ENCODE measurements at places on chromosomes 13 and 19. TPM values are rescaled to one million over a fixed set of nuclear protein-coding genes. Genes with fewer than 3 reads are reported as not detected.

DNA sequence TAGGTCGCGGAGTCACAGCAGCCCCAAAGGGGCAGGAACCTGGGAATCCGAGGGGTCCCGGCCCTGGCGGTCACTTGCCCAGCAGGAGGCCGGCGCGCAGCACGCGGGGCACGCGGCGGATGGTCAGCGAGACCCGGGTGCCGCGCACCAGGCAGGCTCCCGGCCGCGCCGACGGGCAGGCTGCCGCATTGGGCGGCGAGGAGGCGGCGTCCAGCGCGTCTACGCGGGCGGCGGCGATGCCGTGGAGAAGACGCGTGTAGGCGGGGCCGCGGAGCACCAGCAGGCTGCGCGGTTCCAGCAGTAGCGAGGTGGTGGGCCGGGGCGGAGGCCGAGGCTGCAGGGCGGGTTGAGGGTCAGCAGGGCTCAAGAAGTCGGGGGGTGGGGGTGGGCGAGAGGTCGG, 607 bp upstream of the SYNE4 start:
- DNase-seq = peak; percentile 28

DNA sequence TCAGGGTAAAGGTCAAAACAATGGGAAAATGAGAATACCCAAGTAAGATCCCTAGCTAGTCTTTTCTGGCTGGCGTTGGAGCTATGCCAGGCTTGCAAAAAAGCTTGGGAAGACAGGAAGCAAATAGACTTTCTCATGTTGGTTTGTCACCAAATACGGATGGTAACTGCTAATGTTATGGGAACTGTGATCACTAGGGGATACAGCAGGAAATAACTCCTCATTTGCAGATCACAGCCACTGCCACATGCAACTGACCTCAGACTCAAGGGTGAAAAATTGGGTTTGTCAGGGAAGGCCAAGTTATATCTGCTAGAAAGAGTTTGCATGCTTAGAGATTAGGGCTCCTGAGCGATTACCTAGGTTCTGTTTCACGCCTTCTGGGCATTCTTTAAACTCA, 162.9 kb downstream of the NHLRC3 start:
- no peak for DNase-seq

- no peak for DNase-seq
Observed at GRCh38 chr13:37479916-37480315, 118.7 kb downstream of the POSTN start.

GRCh38 chr13:101627556-101627943, 175.1 kb downstream of the ITGBL1 start:
- DNase-seq = no peak

GRCh38 chr13:88303605-88304004, 632.4 kb downstream of the SLITRK5 start:
- no peak for DNase-seq

GRCh38 chr19:7504684-7505083, 11.2 kb upstream of the ZNF358 start:
- DNase-seq = no peak

GRCh38 chr19:51546650-51547396, 15.4 kb upstream of the SIGLEC6 start:
- DNase-seq = no peak

GRCh38 chr13:51844862-51845573, at the start of gene TMEM272:
Gene TMEM272, minus strand, starts transcription at chr13:51845177. Its CDS starts 6,647 bp downstream, at chr13:51838530.
- no peak for DNase-seq

- no peak for DNase-seq
Observed at GRCh38 chr13:112509190-112509589, 78.8 kb downstream of the TUBGCP3 start.

DNA sequence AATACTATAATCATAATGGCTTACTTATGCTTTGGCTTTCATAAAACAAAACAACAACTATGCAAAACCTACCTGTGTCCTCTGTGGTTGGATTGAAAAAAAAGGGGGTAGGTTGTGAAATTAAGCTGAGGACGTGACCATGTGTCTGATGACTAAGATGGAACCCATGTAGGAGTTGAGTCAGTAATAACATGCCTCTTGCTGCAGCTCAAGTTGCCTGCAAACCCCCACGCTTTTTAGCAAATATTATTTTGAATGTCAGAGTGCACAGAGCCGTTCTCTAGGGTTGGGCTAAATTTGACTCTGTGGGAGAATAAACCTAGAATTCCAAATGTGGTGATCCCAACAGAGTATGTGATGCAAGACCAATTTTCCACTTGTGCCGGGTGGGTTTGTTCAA, 209.3 kb downstream of the KCNRG start:
- DNase-seq = peak; percentile 96

- no peak for DNase-seq
Observed at GRCh38 chr19:11685676-11686650, 52.8 kb downstream of the ZNF823 start.

GRCh38 chr13:109840201-109840892, 54.0 kb upstream of the IRS2 start:
- peak; percentile 78 for DNase-seq

- peak; percentile 40 for DNase-seq
Observed at GRCh38 chr13:75749407-75749806, 113.3 kb downstream of the LMO7 start.

GRCh38 chr13:74464670-74465069, 330.5 kb upstream of the KLF12 start:
- DNase-seq = no peak

GRCh38 chr19:58558066-58558622, at the start of gene UBE2M:
Gene UBE2M, minus strand, starts transcription at chr19:58558611. Its CDS starts 230 bp downstream, at chr19:58558381.
- no peak for DNase-seq

DNA sequence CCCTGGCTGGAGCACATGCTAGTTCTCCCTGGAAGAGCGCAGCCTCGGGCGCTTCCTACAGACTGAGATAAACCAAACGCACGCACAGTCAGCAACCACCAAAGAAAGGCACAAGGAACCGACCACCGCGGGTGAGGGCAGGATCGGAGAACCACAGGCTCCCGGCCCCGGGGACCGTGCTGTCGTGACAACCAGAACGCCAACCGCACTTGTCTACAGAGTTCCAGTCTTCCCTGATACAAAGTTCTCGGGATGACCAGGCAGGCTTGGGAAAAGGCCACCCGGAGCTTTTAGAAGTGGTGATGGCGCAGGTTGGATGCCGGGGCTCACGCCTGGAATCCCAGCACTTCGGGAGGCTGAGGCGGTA, 33.1 kb upstream of the CACTIN start:
- no peak for DNase-seq

DNA sequence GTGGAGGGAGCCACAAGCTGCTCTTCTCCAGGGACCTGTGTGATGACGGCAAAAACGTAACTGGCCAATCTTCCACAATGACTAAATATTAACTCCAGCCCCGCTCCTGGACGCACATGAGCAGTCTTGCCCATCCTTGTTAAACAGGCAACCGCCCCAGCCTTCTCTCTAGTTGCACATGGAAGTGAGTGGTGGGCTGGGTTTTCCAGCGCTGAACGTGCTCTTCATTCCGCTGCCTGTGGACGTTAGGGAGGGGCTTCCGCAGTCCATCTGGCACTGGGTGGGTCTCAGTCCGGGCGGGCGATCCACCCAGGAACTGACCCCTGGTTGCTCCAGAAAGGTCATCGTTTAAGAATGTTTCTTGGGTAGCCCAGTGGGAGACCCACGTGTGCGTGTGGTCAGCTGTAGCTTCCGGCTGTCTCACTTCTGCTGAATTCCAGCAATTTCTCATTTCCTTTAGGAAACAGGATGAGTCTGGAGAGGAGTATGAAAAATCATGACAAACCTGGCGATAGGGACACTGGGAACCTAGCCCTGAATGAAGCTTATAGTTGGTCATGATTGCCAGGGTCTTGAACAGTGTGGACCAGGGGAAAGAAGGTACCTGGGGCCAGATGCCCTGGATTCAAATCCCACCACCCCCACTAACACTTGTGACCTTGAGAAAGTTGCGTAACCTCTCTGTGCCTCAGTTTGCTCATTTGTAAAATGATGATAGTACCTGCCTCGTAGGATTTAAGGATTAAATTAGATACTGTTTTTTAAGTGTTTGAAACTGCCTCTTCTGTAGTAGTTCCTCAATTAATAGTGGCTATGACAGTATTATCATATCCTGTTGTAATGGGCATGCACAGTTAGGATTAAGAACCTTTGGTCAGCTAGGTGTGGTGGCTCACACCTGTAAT, 92.6 kb downstream of the SIPA1L3 start:
- peak; percentile 48 for DNase-seq

- no peak for DNase-seq
Observed at GRCh38 chr19:10095622-10095947, 6.9 kb downstream of the ANGPTL6 start.

DNA sequence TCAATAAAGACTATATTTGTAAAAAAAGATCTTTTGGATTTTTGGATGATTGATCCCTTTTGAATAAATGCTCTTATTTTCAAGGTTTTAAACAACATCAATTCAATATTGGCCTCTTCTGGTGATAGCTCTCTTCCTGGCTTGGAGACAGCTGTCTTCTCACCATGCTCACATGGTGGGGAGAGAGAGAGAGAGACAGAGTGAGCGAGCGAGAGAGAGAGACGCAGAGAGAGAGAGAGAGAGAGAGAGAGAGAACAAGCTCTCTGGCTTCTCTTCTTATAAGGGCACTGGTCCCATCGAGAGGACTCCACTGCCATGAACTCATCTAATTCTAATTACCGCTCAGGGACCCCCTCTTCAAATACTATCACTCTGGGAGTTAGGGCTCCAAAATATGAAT, 32.1 kb upstream of the FARP1 start:
- no peak for DNase-seq

GRCh38 chr13:112835796-112836195, 133.2 kb upstream of the MCF2L start:
- DNase-seq = no peak

DNA sequence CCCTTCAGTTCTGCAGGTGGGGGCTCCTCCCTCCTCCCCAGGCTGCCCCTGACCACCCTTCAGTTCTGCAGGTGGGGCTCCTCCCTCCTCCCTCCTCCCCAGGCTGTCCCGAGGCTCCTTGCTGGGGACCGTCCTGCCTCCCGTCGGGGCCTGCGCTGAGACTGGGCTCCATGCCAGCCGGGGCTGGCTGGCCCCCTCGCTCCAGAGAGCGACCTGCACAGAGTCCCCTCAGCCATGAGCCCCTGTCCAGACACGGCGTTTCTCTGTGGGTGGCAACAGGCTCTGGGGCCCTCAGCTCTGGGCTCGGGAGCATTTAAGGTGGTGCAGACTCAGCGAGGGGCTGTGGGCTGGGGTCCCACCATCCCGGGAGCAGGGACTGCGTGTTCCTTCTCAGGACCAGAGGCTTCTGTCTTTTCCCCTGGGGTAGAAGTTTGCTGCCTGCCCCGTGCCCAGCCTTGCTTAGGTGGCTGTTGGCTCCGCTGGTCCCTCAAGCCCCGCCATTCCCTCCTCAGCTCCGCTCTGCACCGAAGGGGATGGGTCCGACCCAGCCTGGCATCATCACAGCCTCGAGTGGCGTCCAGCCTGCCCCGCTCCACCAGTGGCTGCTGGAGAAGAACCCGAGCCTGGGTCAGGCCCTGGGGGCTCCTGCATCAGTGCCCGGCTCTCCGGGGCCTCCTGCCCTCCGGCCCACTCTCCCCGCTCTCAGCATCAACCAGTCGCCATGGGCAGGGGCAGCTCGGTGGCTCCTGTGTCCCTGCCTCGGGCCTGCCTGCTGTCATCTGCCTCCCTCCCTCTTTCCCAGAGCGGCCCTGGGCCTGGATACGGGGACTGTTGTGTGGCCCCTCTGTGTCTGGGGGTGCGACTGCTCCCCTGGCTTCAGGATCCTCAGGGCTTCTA, 27.6 kb downstream of the CSNK1G2 start:
- no peak for DNase-seq

- DNase-seq = no peak
Observed at GRCh38 chr13:98503175-98504028, 73.5 kb downstream of the STK24 start.

DNA sequence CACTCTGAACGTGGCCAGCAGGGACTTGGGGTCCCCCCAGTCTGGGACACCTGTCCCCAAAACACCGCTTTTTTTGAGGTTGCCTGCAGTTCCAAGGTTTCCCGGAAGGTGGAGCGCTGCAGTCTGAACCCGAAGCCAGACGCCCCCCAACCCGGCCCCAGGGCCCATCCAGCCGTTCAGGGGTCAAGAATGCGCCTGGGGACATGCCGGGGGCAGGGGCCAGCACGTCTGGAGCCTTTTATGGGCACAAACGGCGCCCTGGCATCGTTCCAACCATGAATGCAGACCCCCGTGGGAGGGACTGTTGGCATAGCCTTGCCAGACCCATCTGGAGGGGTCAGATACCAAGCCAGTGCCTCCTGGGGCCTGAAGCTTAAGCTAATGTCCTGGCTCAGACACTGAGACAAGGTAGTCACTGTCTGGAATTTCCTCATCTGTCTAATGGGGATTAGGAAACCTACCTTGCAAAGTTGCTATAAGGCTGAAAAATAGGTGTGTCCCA, 6.9 kb downstream of the S1PR5 start:
- peak; percentile 84 for DNase-seq

DNA sequence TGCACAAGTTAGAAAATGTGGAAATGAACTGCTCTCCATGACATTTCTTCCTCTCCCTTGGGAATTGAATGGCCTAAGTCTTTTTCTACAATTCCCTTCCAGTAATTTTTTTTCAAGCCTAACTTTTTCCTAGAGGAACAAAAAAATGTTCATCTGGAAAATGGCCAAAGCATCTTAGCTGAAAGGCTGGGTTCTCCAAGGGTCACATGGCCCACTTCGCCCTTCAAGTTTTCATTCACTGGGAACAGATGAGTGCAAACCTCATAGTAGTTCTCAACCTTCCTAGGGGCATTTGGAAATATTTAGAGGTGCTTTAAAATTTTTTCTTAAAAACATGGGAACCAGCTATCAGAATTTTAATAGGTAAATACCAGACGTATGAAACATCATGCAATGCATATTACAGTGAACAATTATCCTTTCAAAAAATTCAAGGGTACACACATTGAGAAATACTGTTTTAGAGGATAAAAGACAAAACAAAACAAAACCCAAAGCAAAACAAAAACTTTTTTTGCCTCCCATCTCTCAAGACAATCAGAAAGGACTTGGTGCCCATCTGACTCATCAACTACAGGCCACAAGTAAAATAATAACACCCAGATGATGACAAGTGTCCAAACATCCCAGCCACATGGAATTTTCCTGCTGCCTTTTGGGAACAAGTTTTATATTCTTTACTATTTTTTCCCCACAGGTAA, 208.8 kb downstream of the SLITRK6 start:
- DNase-seq = peak; percentile 10

- DNase-seq = no peak
Observed at GRCh38 chr19:5893907-5894703, 9.5 kb downstream of the NDUFA11 start.

The AXL gene
- 23.7 TPM for total RNA-seq

The SLC25A41 gene
- not detected for total RNA-seq

The MCF2L gene
- under 0.01 TPM for total RNA-seq

The FLT1 gene
- under 0.01 TPM for total RNA-seq

The C19orf12 gene
- total RNA-seq = 9.7 TPM

The C19orf38 gene
- 0.38 TPM for total RNA-seq

The ISOC2 gene
- total RNA-seq = 33.3 TPM

The CGB5 gene
- 0.26 TPM for total RNA-seq

The WASF3 gene
- total RNA-seq = 4.5 TPM

The NCAN gene
- total RNA-seq = not detected

The RNF225 gene
- 1.9 TPM for total RNA-seq
